ENCODE measurements at places on chromosomes 3 and 15.

DNA sequence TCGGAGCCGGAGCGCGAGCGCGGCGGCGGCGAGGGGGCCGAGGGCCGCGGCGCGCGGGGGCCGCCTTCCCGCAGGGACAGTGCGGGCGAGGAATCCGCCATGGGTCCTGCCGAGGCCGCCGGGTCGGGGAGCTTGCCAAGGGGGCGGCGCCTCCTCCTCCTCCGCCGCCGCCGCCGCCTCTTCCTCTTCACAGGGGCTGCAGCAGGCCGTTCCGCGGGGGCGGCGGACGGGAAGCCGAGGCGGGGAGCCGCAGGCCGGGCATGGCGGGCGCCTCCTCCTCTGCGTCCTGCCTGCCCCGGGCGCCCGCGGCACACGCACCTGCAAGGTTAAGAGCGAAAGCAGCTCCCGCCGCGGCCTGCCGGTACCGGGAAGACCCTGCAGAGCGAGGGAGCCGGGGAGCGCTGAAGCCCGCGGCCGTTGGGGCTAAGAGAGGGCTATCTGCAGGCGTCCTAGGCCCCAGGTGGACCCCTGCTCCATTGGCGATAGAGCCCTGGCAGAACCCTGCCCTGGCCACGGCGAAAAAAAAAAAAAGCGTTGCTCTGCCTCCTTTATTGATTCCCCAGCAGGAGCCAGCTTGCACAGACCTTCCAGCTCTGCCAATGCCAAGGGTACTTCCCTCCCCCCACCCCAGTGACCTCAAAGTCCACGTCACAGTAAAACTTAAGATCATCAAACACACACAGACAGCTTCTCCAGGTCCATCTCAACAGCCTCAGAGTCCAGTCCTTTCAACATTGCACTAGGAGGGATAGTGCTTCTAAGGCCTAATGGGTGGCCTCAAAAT is at the start of gene LYSMD2:
Gene LYSMD2, minus strand, starts transcription at position 134 of the 784 bp plus-strand sequence. Its CDS starts 33 bp downstream, at position 101.
- no peak for DNase-seq

DNA sequence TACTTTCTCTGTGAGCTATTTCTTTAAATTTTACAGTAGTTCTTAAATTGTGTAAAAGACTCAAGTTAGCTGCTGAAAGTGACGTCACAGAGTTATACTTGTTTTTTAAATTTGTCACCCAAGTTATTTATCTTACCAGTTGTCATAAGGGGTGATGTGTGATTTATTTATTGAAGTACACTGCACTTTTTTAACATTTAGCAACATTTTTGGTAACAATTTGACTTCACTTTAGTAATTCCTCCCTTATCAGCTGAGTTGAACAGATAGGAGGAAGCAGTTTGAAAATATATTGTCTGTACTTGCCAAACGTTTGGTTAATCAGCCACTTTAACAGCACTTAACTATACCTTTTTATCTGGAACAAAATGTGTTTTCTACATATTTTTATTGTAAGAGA is 3.8 kb downstream of the STT3B start:
- DNase-seq = no peak

GRCh38 chr3:177471733-177472480 is 274.6 kb upstream of the TBL1XR1 start:
- no peak for DNase-seq

GRCh38 chr3:172070269-172070668 is 30.9 kb downstream of the FNDC3B start:
- no peak for DNase-seq

DNA sequence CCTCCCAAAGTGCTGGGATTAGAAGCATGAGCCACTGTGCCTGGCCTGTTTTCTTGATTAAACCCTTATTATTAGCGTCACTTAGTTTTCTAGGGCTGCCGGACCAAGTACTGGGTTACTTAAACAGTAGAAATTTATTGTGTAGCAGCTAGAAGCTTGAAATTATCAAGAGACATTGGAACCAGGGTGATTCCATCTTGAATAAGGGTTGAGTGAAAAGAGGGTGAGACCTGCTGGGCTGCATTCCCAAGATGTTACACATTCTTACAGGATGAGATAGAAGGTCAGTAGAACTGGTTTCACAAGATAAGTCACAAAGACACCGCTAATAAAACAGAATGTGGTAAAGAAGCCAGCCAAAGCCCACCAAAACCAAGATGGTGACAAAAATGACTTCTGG is 18.6 kb upstream of the FSTL1 start:
- DNase-seq = no peak

GRCh38 chr15:99154271-99154670 is 49.4 kb downstream of the SYNM start:
- no peak for DNase-seq

GRCh38 chr15:78242128-78242527 is 7.8 kb upstream of the ACSBG1 start:
- no peak for DNase-seq

- DNase-seq = no peak
These were observed 1.7 kb downstream of the LPCAT4 start for GRCh38 chr15:34365091-34365825.

GRCh38 chr3:38655708-38656300 is 6.3 kb upstream of the SCN5A start:
- DNase-seq = no peak

GRCh38 chr15:97177151-97177577 is 783.3 kb upstream of the ARRDC4 start:
- DNase-seq = no peak

DNA sequence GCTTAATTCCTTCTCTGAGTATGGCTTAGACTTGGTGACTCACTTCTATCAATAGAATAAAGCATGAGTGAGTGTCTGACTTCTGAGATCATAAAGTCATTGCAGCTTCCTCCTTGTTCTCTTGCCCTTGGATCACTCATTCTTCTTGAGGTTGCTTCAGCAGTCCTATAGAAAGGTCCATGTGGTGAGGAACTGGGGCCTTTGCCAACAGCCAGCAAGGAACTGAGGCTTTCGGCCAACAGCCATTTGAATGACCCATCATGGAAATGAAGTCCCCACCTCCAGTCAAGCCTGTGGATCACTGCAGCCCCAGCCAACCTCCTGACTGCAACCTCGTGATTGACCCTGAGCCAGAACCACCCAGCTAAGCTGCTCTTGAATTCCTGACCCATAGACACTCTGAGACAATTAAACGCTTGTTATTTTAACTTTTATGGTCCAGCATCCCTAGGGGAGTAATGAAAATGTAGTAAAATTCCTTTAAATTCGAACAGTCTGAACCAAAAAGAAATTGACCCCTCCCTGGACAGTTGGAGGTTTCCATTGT is 84.5 kb downstream of the WDR76 start:
- DNase-seq = no peak

- DNase-seq = peak; percentile 66
These were observed 22.6 kb upstream of the RBP1 start for GRCh38 chr3:139561959-139562676.

DNA sequence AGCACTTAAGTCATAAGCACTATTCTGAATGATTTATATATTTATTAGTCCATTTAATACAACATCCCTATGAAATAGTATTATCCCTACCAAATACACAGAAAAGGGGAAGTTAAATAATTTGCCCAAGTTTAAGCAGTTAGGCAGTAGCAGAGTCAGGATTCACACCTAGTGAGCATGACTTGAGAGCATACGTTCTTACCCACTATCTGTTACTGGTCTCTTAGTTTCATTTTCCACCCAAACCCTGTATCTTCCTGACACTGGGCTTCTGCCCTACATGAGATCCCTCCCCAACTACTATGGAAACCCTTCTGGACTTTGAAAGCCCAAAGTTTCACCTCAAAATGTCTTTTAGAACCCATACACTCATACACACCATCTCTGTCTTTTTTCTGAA is 4.4 kb upstream of the ATOSA start:
- DNase-seq = no peak

DNA sequence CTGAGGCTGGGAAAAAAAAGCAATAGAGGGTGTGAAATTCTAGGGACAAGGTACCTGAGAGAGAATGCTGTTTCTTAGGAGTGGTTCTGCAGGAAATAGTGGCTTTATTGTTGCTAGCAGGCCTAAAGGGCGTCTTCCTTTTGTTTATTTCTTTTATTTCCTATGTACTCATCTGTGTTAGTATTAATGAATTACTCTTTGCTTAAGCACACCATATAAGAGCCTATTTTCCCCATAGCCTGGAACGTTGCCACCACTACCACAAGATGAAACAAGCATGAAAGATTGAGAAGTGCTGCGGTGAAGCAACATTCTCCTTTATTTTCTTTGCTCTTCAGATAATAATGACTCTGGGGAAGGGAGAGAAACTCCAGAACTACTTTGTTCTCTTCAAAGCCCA is 21.3 kb upstream of the GOLIM4 start:
- DNase-seq = peak; percentile 60

GRCh38 chr15:82531496-82532382 is 8.5 kb downstream of the RPS17 start:
- DNase-seq = no peak

DNA sequence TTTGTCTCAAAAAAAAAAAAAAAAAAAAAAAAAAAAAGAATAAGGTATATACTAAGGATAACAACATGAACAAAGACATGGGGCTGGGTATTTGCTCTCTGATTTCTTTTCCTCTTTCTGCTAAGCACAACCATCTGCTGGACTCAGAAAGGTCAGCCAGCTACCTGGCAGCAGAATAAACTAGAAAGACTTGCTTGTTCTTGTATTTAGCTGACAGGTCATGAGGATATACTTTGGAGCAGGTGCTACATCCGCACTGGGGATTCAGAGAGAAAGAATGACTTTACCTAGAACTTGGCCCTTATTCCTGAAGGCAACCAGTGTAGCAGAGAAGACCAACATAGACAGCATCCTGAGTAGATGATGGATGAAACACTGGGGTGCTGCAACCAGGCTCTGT is 550.5 kb downstream of the NTRK3 start:
- no peak for DNase-seq

DNA sequence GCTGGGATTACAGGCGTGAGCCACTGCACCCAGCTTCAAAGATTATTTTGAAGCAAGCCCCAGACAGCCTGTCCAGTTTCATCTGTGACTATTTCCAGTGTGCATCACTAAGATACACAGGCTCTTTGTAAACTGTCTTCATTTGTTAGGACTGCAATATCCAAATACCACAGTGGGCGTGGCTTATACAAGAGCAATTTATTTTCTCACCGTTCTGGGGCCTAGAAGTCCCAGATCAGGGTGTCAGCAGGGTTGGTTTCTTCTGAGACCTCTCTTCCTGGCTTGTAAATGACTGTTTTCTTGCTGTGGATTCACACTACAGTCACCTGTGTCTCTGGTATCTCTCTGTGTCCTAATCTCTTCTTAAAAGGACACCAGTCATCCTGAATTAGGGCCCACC is 59.7 kb downstream of the RLBP1 start:
- DNase-seq = no peak

- no peak for DNase-seq
These were observed 34.8 kb downstream of the UBE2E1 start for GRCh38 chr3:23840521-23840920.

GRCh38 chr3:121995161-121996137 is 26.6 kb downstream of the ILDR1 start:
- no peak for DNase-seq

- no peak for DNase-seq
These were observed 13.7 kb downstream of the PAK6 start for GRCh38 chr15:40252438-40253166.

DNA sequence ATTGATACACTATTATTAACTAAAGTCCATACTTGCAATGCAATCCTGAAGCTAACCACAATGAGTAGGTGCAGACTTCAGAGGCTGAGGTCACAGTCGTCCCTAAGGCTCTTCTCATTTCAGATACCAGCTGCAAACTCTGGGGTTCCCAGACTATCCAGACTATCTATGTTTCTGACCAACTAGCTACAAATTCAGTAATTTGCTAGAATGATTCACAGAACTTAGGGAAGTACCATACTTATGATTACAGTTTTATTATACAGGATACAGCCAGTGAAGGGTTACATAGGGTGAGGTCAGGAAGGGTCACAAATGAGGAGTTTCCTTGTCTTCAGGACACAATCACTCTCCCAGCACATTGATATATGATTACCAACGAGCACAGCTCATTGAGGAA is 36.5 kb downstream of the PPM1L start:
- no peak for DNase-seq

GRCh38 chr3:36489101-36489500 is 108.8 kb downstream of the STAC start:
- no peak for DNase-seq

DNA sequence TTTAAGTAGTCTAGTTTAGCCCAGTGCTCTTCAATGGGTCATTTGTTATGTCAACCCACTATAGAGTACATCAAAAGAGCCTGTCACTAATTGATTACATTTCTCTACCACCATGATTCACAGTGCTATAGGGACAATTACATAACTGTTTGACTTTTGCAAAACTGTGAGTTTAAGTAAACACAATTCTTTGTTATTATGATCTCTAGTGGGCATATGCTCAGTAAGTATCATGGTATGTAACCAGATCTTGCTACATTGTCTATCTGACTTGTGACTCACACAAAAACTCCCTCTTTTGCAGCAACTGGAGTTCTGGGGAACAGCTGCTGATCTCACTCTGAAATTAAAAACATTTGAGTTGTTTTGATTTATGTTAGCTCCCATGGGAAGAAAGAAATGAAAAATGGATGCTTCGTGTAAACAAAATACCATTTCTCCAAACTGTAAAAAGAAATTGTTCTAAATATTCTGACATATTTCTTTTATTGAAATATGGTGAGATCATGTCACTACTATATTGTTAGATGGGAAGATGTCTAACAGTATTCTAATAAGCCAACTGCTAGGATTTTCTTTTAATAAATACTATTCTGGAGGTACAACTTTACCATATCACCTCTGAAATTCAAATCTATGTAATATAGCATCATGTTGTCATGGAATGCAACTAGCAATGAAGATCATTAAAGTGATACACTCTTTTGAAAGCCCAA is 470.4 kb downstream of the ROBO1 start:
- DNase-seq = peak; percentile 76

DNA sequence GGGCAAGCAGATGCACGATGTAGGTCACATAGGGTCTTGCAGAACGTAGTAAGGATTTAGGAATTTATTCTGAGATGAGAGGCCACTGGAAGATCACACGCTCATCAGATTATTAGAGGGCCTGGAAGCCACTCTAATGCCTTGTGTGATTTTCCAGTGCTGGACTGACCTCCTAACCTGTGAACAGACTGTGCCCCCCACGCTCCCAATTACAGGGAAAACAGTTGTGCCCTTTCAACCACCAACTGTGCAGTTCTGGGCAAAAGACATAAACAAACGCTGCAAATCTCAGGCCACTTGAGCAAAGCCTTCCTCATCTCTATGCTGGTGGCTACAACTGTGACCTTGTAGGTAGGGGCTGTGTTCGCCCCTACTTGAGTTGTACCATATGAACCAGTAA is 48.2 kb upstream of the BOC start:
- no peak for DNase-seq

GRCh38 chr3:53045518-53046170 is at the start of gene SFMBT1:
Gene SFMBT1 (minus strand): TSS chr3:53046073. CDS start chr3:52969128, 76,945 bp downstream.
- no peak for DNase-seq

DNA sequence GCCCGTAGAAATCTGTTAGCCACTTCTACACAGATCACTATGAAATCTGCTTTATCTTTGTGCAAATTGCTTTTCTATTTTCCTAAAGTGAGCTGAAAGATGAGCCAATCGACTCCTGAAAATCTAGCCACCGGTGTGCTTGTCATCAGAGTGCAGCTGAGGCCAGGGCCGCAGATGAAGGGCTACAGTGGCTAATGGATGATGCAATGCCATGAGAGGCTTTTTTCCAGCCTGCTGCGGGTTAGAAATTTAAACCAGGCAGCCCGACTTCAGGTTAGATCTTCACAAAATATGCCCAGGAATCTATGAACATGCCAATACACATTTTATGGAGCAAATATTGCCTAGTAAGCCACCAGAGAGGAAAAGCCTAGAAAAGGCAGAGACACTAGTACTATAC is 948.2 kb upstream of the CFAP20DC start:
- DNase-seq = peak; percentile 14

Measured in NCI-H2107 (cell line).